ENCODE measurements at places on chromosomes 2 and 18.

DNA sequence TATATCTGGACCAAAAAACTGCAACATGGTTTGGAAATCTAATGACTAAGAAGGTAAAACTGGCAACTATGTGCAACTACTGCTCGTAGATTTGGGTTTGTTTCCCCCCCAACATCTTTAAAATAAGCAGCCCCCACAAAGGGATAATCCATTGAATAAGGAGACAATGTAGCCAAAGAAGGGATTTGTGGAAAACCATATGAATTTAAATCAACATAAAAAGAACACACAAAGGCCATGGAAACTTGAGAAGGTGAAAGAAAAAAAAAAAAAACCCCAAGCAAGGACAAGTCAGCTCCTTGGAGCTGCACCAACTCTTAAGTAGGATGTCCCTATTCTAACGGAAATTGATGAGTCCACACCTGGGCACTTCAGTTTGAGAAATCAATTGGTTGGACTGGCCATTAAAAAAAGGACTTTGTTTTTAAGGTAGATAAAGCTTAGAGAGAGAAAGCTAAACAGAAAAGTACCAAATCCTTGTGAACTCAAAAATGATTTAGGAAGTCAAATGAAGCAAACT is 53.7 kb upstream of the ST8SIA5 start:
- DNase-seq = no peak

DNA sequence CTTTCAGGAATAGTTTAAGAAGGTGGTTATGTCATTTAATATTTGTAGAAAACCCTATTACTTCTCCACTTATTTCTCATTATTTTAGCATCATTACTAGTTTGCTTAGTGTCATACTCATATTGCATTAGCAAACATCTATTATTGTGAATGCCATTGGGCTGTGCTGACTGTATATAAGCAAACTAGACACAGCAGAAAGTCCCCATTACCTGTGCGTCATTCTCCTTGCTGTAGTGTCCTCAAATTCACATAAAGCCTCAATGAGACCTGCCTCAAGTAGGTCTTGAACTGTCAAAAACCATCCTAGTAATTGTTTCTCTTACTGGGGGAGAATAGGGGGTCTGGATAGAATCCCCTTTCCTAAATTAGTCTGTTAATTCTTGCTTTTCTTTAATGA is 43.6 kb downstream of the MALT1 start:
- no peak for DNase-seq

DNA sequence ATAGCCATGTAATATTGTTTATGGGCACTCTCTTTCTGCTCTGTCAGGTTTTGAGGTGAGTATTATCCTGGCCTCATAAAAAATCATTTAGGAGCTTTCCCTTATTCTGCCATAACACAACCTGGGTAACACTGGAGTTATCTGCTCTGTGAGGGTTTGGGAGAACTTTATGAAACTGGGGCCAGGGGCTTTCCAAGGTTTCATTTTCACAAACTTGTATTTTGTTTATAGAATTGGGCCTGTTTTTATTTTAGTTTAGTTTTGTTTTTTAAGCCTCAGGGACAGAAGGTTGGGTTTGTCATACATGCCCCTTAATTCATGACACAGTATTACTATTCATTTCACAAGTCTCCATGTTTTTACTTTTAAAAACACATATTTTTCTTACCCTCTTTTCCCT is 83.5 kb downstream of the IRS1 start:
- DNase-seq = no peak

GRCh38 chr2:216086207-216086893 is 4.6 kb downstream of the TMEM169 start:
- DNase-seq = no peak

- DNase-seq = no peak
Measured at GRCh38 chr2:179170901-179171300, 93.7 kb downstream of the SESTD1 start.

DNA sequence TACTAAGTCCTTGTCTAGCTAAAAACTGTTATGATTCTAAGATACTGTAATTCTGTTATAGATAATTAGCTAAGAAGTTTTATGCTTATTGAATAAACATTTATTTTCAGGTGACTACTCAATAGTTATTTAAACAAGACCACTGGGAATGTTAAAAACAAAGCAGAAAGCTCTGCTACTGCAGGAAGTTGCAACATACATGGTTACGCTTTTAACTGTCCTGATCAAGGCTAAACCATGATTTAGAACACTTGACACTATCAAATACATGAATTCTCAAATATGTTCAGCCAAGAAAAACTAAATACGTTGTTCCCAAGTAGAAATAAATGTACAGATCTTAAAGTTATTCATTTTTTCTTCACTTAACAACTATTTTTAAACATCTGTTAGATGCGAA is 263.9 kb downstream of the NCKAP5 start:
- no peak for DNase-seq

DNA sequence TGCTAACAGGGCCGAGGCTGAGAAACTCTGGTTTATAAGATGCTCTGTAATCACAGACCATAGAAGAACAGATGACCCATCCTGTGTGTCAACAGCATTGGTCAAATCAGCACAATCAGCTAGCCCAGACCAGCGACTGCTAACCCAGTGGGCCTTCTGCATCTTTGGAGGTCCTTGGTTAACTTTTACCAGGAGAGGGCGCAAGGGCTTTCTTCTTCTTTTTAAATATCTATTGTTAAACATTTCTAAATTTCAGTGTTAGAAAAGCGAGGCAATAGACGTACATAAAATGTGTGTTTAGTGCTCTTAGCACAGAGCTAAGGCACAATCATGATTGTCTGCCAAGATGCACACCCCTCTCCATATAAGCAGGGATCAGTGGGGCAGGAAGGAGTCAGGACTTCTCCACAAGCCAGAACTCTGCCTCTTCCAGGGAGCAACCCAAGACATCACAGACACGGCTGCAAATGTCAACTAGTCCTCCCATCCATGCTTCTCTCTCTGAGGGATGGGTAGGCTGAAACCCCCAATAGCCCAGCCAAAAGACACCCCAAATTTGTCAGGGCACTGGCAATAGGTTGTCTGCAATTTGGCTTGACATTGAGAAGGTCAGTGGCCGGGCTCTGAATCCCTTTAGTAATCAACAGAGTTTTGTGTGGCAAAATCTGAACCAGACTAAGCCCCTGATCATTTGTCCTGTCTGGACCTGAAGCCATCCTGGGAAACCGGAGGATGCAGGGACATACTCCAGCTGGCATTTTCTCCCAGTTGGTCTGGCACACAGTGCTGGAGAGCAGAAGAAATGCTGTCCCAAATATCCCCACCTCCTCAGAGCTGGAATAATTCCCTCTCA is 188.2 kb downstream of the BCL2 start:
- DNase-seq = no peak

GRCh38 chr2:10776231-10776977 is 36.2 kb downstream of the PDIA6 start:
- no peak for DNase-seq

DNA sequence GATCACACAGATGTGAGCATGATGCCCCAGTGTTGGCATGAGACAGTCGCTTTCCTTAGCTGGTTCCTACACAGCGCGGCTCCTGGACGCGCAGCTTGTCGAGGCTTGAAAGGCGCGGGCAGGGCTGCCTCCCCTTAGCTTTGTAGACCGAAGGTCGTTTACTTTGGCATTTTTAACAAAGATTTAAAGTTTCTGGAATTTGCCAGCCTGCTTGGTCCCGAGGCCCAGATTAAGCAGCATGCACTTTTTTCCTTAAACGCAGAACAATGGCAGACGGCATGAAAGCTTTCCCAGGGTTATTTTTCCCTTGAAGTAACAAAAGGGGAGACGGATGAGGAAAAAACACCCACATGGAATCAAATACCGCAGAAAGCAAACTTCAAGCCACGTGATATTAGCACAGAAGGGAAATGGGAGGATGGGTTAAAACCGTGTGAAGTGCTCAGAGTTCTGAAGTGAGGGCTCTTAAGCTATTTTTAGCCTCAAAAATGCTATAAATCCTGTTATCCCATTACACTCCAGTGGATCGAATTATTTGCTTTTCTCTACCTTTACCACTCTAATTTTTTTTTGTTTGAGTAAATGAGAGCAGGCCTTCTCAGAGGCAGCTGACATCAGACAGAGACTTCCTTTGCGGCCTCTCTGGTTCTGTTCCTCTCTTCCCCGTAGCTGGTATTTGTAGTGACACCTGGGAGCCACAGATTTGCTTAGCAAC is 55.7 kb downstream of the NPAS2 start:
- DNase-seq = no peak

GRCh38 chr18:3713166-3713565 is 263.2 kb downstream of the TGIF1 start:
- no peak for DNase-seq

GRCh38 chr2:224849264-224849663 is 133.1 kb upstream of the CCDC195 start:
- DNase-seq = no peak

- DNase-seq = no peak
Measured at GRCh38 chr2:118032169-118033013, 18.5 kb upstream of the CCDC93 start.

- DNase-seq = no peak
Measured at GRCh38 chr2:150171065-150171548, 316.4 kb downstream of the RND3 start.

GRCh38 chr2:197893403-197894177 is 89.2 kb downstream of the PLCL1 start:
- no peak for DNase-seq

DNA sequence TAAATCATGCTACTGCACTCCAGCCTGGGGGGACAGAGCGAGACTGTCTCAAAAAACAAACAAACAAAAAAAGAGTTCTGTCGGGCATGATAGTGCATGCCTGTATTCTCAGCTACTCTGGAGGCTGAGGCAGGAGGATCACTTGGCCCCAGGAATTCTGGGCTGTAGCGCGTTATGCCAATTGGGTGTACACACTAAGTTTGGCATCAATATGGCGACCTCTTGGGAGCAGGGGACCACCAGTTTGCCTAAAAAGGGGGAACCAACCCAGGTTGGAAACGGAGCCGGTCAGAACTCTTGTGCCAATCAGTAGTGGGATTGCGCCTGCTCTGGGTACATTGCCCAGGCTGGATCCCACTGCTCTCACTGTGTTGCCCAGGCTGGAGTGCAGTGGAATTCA is 49.7 kb downstream of the SDC1 start:
- no peak for DNase-seq

GRCh38 chr2:16777123-16777870 is 111.7 kb upstream of the CYRIA start:
- no peak for DNase-seq

GRCh38 chr2:204505488-204505887 is 39.8 kb upstream of the PARD3B start:
- DNase-seq = no peak

- DNase-seq = no peak
Measured at GRCh38 chr2:59076079-59076619, 835.0 kb upstream of the FANCL start.

DNA sequence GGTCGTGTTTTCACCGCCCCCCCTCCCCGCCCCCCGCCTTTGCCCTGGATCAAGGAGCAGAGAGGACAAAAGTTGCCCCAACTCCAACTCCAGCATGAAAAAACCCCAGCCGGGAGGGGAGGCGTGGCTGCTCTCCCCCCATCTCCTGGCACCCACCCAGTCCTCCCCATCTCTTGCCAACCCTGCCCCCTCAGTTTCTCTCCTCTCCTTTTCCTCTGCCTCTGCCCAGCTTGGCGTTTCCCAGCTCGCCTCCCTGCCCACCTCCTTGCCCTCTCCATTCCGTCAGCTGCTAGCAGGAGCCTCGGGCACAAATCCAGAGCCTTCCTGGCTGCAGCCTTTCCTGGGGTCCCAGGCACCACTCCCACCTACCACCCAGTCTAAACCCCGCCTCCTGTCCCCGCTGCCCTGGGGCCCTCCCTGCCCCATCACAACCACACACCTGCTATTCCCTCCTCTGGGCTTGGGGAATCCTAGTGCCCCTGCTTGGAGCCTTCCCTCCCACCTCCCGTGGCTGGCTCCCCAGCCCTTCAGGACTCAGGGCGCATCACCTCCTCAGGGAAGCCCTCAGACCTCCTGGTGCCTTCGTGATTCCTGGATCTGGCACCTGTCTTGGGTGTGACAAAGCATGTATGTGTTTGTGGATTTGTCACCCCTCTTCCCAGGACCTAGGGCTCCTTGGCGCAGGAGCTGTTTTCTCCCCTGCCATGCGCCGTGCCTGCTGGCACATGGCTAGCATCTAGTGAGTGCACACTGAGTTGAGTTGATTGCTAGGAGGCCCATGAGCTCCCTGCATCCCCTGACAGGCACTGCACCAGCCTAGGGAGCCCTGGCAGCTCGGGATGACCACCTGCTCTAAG is 209.1 kb downstream of the TFCP2L1 start:
- no peak for DNase-seq

GRCh38 chr2:215528555-215528954 is 92.7 kb upstream of the FN1 start:
- DNase-seq = no peak

- no peak for DNase-seq
Measured at GRCh38 chr2:86482034-86482433, 40.9 kb downstream of the KDM3A start.

DNA sequence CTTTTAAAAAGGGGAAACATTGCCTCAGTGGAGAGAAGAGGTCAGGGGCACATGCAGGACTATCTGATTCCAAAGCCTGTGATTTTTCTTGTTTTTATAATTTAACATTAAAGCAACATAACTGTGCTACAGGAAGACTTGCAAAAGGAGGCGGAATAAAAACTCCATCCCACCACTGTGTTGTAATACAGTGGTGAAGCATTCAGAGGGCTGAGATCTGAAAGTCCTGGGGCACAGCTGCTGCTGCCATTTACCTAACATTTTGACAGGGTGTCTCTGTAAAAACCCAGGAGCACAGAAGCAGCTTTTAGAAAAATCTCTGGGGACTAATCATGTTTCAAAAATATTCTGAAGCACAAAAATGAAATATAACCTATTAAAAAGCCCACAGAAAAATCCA is 97.6 kb downstream of the GRB14 start:
- DNase-seq = no peak

- DNase-seq = no peak
Measured at GRCh38 chr18:72107647-72108383, 436.3 kb downstream of the CBLN2 start.

DNA sequence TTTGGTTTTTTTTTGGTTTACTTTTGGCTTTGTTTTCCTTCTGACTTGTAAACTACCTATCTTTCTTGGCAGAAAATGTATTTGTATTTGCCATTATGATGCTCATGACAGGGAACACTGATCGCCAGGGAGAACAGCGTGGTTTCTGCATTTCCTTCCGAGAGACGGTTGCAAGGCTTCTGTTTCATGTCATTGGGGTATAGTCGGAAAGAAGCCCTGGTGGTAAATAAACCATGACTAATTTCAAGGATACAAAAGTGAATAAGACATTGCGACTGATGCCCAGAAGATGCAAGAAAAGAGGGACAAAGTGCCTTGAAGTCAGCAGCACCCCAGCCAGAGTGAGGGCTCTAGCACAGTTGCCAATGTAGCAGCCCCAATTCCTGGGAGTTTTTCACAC is 4.2 kb upstream of the CAPN14 start:
- no peak for DNase-seq

GRCh38 chr2:229173825-229174359 is 97.2 kb downstream of the PID1 start:
- DNase-seq = no peak

GRCh38 chr2:190043441-190043840 is 19.1 kb downstream of the MSTN start:
- no peak for DNase-seq

- no peak for DNase-seq
Measured at GRCh38 chr2:105329197-105329554, 359 bp downstream of the TGFBRAP1 start.

DNA sequence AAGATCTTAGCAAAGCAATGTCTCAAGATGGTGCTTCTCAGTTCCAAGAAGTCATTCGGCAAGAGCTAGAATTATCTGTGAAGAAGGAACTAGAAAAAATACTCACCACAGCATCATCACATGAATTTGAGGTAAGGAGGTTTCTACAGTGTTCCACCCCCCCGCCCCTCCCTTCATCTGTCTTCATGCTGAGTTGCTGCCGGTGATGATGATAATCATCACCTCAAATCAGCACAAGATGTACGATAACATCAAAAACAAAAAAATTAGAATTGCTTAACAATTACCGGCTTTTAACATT is 14.6 kb downstream of the UGP2 start:
- no peak for DNase-seq
